ENCODE measurements at places on chromosomes 5 and 9.

DNA sequence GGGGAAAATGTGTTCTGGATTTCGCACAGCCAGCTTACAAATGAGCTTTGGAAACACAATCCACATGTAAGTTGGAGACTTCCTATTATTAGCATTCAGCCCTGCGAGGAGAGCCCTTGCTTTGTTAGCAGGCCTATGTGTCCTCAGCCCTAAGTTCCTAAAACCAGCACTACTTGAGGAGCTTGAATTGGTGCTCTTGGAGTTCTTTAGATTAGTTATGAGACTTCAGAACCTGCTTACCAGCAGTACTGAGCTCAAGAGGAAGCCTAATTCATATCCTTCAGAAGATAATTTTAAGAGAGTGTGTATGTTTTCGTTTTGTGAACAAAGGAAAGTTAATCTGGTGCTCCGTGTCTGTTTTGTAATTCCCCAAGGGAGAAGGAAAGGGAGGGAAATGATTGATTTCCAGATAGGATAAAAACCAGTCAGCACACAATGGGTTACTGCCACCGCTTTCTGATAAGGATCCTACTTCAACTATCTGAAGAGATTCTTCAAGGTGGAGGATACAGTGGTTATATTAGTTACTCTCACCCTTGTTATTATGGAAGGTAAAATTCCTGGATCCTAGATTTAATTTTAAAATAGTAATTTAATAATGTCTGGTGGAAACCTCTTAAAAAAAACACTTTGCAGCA lies 35.2 kb downstream of the PIK3R1 start:
- no peak for DNase-seq

- DNase-seq, result no peak
Observed at GRCh38 chr9:98823666-98824334, 16.3 kb downstream of the GALNT12 start.

DNA sequence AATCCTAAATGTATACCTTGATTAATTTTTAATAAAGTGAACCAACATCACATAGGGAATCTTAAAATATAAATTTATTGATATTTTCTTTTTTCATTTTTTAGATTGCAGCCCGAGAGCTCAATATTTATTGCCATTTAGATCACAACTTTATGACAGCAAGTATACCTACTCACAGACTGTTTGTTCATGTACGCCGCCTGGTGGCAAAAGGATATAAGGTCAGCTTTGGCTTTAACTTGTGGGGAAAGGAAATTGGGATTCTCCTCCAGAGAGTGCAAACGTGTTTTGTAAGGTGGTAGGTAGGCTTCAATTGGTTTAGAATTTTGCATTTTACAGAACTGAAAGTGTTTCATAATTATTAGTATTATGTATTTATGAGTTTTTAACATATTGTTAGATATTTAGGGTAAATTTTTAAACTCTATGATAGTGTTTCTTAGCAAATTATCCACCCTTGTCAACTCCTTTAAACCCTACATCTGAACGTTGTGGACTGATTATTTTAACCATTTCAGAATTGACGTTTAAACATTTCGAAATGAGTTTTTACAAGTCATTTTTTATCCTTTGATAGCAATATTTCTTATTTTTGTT lies 17.5 kb upstream of the DHFR start:
- peak; percentile 66 for DNase-seq

GRCh38 chr9:37486616-37487548 lies 1.1 kb downstream of the POLR1E start:
- no peak for DNase-seq

DNA sequence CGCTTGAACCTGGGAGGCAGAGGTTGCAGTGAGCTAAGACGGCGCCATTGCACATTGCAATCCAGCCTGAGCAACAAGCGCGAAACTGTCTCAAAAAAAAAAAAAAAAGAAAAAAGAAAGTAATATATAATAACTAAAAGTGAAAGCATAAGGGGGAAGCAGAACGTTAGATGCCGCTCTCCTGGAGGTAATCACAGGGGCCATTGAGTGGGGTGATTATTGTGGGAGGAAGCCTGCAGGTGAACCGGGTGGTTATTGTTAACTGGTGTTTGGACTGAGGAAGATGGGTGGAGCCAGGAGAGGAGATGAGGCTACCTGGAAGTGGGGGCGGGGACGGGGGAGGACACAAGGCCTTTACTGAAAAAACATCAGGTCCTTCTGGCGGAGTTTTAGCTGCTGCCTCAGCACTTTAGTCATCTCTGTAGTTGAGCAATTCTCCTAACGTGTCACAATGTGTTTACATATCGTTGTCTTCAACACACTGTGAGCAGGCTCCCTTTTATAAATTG lies 5.3 kb upstream of the TJP2 start:
- no peak for DNase-seq

DNA sequence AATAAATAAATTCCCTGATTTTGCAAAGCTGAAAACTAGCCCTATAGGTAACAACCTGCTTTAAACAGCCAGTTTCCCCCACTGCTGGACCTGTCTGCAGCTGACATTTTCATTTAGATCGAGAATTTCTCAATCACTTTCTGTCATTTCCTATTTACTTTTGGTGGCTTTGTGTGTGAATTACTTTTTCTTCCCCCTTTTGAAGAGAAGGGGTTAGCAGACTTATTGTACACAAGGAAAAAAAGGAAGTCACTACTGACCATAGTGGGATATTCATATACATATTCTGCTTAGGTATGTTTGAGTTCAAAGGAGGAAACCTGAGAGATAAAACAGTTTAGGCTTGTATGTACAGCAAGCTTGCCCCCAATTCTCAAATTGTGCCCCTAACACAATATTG lies 27.0 kb upstream of the IFNB1 start:
- no peak for DNase-seq

DNA sequence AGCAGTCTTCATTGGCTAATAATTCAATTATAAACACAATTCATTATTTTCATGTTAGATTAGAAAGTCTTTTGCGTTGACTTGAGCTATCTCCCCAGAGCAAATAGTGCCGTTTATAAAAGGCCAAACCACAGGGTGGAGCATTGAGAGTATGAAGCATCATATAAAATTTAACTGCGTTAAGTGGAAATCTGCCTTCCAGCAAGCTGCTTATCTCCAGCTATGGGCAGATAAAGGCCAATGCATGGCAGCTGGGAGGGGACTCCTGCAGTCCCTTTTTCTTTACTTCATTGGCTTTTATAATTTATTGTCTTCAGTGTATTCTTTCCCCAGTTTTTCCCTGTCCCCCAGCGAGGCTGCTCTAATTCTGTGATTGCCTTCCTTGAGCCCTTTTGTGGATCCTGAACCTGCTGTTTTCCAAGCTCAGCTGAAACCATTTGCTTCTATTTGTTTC lies 113.7 kb downstream of the TMEM232 start:
- DNase-seq, result peak; percentile 32

DNA sequence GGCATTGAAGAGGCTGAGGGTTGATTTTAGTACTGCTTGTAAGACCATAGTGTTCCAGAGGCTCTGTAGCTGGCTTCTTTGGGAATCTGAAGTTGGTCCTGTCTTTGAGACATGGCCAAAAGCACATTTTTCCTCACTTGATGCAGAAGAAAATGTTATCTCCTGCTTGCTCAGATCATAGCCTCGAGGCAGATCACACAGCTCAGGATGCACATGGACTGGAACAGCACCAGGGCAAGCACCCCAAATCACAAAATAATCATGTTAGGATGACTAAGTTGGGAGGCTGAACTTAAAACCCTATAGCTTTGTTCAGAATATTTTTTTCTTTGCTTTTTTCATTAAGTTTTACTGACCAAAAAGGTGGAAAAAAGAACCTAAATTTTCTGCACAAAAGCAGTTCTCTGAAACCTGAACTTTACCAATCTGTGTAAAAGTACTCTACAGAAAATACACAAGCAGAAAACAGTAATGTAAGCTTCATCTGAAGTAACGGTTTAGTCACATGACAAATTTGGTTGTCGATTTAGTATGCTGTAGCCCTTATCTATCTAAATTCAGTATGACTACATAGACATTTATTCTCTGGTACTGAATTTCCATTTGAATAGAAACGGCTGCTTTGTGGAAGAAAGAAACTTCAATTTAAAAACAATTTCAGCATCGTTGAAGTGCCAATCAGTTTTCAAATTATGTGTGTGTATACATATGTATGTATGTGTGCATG lies 3.4 kb downstream of the KLHL9 start:
- DNase-seq, result no peak

DNA sequence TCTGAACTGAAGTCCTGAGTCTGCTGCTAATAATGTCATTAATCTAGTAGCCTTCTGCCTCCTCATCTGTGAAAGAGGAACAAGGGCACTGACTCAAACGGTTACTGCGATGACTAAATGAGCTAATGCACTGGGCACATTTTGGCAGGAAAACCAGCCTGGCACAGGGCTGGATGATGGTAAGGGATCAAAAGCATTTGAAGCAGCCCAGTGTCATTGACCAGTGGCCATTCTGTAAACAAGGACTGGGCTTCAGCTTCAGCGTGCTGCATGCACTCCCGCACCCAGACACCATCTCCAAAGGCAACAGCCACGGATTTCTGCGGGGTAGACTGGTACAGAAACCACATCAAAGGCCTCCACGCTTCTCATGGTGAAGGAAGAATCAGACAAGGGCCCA lies 8.0 kb downstream of the GCNT4 start:
- no peak for DNase-seq

- no peak for DNase-seq
Observed at GRCh38 chr9:30846651-30847050, 1537.8 kb upstream of the ACO1 start.

GRCh38 chr5:115480271-115480670 lies 64.3 kb downstream of the FEM1C start:
- DNase-seq, result no peak

GRCh38 chr9:138023394-138024124 lies 146.0 kb downstream of the CACNA1B start:
- DNase-seq, result no peak

- DNase-seq, result no peak
Observed at GRCh38 chr9:113721856-113722255, 154.3 kb upstream of the ZNF618 start.

DNA sequence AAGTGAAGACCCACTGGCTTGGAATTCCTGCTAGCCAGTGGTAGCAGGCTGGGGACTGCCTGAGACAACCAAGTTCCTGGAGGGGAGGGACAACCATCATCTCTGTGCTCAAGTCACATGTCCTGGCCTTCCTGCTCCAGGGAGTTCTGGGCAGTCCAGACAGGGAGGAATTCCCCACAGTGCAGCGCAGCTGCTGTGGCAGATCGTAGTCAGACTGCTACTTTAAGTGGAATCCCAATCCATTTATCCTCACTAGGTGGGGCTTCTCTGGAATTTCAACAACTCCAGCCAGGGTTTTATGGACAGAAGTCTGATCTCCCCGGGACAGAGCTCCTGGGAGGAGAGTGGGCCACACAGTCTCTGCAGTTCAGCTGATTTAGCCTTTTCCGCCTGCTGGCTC lies 20.9 kb upstream of the OR5C1 start:
- DNase-seq, result no peak

DNA sequence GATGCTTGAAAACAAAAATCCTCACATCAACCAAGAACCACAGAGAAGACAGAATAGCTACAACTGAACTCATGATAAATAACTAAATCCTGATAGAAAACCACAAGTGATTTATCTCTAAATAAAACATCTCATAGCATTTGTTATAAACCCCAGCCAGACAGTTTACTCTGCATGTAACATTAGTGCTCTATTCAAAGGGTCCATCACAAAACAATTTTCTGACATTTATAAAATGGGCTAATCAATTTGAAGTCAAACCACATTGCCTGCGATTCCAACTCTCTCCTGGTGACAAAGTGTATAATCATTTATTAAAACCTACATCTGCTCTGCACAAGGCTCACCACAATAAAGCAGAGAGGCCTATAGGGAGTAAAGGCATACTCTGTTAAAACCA lies 49.8 kb downstream of the UIMC1 start:
- DNase-seq, result no peak

GRCh38 chr9:88950341-88951154 lies 40.7 kb upstream of the S1PR3 start:
- no peak for DNase-seq

DNA sequence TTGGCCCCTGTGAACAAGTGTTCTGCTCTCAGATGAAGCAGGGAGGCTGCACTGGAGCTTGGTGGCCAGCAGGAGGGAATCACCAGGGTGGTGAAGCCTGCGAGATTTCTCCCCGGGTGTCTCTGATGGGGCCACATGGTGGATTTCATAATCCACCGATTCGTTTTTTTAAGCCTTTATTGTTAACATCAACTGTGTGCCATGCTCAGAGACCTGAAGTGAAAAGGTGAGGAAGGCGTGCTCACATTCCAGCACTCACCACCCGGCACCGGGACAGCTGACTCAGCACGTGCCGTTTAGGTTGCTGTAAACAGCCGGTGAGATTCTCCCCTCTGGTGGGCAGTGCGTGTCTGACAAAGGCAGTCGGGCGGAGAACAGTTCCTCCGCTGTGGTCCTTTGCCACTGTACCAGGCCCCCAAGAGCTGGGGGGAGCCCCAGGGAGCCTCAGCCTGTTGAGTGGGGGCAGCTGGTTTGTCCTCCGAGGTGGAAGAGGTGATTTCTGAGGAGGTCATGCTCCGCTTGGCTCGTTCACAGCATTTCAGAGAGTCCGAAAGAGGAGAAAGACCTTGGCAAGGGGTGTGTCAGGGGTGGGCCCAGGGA lies 12.7 kb upstream of the AHRR start:
- DNase-seq, result no peak

DNA sequence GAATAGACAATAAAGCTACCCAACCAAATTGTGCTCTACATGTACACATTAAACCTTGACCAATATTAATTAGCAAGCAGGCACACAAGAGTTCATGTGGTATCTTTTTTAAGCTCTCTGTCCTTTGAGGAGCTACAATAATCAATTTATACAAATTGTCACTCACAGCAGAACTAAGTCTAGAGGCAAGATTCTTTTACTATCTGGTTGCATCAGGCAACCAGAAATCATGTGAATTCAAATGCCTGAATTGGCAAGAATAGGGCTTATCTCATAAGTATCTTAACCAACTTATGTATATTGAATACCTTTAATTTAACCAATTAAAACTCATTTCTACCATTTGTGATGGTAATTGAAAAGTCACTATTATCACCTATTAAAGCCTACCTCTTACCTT lies 145.5 kb upstream of the HAPLN1 start:
- DNase-seq, result no peak

DNA sequence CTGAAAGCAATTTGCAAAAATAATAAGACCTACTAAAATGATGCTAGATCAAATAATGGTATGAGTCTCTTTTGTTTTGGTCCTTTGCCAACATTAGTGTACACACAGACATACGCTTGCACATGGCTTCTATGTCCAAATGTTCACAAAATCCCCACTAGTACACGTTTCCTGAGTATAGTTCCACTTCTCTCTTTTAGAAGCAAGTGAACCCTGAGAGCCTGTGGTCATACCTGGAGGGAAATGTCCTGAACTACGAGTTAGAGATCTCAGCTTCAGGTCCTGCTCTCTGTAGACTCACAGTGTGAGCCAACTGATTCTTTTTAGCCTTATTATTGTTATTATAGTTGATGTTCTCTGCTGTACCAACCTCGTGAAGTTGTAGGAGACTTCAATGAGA lies 47.3 kb upstream of the ACTBL2 start:
- no peak for DNase-seq

- no peak for DNase-seq
Observed at GRCh38 chr5:4191041-4191440, 595.4 kb downstream of the IRX1 start.

Measured in HEK293T (cell line).